Epithelial cell of prostate (primary cell): ENCODE measurements at places on chromosomes 7 and 10.

DNA sequence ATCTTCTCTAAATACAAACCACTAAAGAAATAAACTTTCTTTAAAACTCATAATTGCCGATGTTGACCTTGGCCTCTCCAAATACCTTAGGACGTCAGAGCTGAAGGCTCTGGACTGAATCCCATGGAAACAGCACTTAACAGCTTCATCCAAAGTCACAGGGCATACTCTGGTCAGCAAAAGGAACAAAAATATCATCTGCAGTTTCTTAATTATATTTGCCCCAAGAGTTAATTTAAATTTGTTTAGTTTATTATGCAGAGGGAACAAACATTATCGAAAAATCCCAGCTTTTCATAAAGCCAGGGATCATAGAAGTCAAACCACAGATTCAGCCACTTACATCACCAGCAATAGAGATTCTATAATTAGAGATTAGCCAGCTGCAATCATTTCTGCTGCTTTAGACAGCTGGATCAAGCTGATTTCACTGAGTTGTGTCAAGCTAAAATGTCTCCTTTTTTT lies 20.5 kb upstream of the FAM13C start:
- DNase-seq, result no peak

- DNase-seq, result no peak
Observed at GRCh38 chr7:155371331-155371883, 73.7 kb downstream of the INSIG1 start.

GRCh38 chr7:86091369-86091768 lies 552.3 kb upstream of the GRM3 start:
- DNase-seq, result no peak

- DNase-seq, result no peak
Observed at GRCh38 chr7:35260246-35260645, 6.3 kb upstream of the TBX20 start.

DNA sequence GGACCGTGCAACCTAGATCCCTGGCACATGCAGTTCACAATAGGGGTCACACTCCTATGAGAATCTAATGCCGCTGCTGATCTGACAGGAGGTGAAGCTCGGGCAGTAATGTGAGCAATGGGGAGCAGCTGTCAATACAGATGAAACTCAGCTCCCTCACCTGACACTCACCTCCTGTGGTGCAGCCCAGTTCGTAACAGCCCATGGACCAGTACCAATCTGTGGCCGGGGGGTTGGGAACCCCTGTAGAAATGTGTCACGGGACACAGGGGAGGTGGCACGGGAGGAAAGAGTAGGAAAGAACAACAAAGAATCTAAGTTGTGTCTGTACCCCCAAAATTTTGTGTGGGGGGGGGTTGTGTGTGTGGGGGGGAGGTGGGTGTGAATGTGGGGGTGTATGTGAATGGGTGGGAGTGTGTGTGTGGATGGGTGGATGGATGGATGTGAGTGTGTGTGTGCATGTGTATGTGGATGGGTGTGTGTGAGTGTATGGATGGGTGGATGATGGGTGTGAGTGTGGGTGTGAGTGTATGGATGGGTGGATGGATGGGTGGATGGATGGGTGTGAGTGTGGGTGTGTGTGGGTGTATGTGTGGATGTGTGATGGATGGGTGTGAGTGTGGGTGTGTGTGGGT lies 33.1 kb downstream of the SFMBT2 start:
- no peak for DNase-seq

GRCh38 chr7:7769710-7770627 lies 51.6 kb upstream of the RPA3 start:
- no peak for DNase-seq

DNA sequence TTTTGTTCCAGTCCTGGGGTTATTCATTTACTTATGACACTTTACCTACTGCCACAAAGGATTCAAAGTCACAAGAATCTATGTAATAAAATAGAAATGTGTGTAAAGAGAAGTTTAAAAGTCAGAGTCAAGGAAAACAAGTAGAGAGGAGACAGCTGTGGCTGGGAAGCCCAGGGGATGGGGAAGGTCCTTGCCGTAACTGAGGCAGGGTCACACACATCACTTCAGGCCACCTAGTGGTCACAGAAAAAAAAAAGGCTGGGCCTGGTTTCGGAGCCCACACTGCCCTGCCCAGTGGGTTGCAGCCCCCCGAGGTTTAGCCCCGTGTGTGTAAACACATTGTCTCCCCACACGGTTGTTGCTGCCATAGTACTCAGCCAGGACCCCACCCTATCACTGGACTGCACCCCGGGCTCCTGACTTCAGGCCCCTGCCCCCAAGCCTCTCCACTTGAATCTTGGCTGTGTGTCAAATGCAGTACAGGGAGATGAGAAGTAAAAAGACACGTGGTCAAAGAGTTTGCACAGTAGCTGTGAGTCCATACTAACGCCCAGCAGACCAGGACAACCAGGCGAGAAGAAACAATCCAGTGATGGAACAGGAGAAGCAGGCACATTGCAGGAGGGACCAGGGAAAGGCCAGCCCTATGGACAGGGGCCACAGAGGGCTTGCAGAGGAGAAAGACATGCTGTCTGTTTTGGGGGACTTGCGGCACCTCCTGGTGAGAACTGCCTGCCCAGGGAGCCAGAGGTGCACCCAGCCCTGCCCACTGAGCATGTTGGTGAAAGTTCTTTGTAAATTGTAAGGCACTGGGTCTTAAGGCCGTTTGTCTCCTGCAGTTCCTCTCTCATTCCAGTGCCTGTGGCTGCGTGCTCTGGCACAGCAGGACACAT lies 91.4 kb upstream of the MACROH2A2 start:
- no peak for DNase-seq

- DNase-seq, result no peak
Observed at GRCh38 chr7:28921822-28922221, 36.3 kb downstream of the TRIL start.

GRCh38 chr7:21338728-21339164 lies 89.1 kb upstream of the SP4 start:
- no peak for DNase-seq

DNA sequence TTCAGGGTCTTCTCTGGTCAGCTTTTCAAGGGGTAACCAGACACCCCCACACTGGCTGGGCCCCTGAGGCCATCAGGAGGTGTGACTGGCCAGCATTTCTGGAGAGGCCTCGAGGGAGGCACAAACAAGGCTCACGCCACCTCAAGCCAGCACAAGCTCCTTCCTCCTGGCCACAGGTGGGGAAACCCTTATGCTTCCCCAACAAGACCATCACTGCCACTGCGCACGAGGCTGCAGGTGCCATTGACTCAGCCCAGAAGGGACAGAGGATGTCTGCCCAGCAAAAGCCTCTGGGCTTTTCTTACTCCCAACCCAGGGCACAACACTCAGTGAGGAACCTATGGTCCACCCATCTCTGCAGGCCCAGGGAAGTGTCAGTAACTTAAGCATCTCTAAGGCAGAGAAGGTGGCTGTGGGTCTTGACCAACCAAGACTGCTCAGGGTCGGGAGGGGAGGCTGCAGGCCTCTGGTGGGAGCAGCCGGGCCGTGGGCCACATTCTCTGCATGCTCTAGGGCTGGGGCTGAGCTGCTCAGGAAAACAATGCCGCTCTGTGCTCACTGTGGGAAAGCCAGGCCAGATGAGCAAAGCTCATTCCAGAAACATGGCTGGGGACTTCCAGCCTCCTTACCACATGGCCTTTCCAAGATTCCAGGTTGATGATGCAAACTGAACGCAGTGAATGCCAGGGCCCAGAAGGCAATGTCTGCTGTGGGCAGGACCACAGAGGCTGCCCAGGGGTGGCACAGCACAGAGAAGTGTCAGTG lies 24.2 kb upstream of the RASSF4 start:
- DNase-seq, result no peak

DNA sequence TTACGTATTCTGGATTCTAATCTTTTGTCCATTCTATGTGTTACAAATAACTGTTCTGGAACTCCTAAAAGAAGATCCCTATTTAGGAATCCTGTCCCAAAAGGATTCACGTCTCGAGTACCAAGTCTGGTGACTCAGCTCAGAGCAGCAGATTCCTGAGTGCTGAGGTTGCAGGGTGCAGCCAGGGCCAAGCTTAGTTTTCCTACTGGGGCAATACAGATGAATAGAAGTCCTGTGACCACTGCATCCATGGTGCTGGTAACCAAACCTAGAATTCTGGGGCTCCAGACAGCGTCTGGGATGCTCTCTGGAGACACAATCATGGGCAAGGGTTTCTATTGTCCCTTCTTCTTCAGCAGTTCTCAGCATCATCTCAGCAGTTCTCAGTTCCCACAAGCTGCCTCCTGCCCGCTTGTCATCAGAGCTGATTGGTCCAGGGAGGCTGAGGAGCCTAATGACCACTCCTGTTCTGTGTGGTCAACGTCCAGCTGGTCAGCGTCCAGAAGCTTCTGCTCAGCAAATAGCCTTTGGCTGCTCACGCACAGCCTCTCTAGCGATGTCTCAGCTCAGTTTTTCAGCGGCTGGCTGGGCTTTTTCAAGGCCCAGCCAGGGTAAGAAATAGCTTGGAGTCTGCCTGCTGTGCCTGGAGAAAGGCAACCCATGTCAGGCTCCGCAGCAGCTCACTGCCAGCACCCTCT lies 50.4 kb upstream of the C7orf33 start:
- DNase-seq, result no peak

- no peak for DNase-seq
Observed at GRCh38 chr10:100996678-100997359, 2.8 kb upstream of the LZTS2 start.

- no peak for DNase-seq
Observed at GRCh38 chr10:124325633-124325914, 93.1 kb downstream of the OAT start.

- no peak for DNase-seq
Observed at GRCh38 chr7:3688071-3688470, 387.0 kb downstream of the SDK1 start.

- DNase-seq, result no peak
Observed at GRCh38 chr10:62373995-62374861, at the start of gene ZNF365. ZNF365 (plus strand) TSS chr10:62374369; CDS start chr10:62376194, 1,825 bp downstream.

DNA sequence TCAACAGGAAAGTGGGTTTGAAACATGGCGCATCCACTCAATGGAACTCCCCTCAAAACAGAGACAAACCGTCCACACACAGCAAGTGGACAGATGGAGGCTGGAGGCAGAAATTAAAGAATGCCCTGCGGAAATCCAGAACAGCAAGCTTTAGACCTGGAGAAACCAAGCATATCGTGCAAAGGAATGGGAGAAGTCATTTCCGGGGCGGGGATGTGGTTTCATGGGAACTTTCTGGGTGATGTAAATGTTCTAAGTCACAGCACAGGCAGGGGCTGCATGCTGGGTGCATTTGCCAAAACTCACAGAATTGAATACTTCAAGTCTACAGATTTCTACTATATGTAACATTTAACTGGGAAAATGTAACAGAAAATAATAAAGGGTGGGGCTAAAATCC lies 213.0 kb downstream of the PTPRN2 start:
- no peak for DNase-seq

GRCh38 chr7:744854-745430 lies 17.9 kb upstream of the PRKAR1B start:
- no peak for DNase-seq

DNA sequence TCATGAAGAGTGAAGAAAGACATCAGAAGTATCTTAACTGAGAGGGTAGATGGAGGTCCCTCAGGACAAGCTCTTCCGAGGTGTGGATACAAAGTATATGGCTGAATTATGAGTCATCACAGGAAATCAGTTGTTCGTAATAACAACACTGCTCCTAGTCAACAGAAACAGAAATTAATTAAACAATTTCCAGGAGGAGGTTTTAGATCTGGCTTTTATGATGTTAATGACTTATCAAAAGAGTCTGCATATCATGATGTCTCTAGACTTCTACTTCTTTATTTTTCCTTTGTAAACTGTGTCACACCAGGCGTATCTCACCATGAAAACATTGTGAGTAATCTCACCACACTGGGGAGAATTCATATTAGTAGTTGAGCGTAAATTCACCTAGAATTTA lies 31.2 kb downstream of the OSBPL3 start:
- DNase-seq, result no peak

GRCh38 chr10:61139592-61139953 lies 195.6 kb upstream of the RHOBTB1 start:
- DNase-seq, result no peak

- DNase-seq, result no peak
Observed at GRCh38 chr7:37234928-37235327, 213.7 kb downstream of the ELMO1 start.

- DNase-seq, result no peak
Observed at GRCh38 chr10:48497780-48498770, 106.8 kb downstream of the ARHGAP22 start.

DNA sequence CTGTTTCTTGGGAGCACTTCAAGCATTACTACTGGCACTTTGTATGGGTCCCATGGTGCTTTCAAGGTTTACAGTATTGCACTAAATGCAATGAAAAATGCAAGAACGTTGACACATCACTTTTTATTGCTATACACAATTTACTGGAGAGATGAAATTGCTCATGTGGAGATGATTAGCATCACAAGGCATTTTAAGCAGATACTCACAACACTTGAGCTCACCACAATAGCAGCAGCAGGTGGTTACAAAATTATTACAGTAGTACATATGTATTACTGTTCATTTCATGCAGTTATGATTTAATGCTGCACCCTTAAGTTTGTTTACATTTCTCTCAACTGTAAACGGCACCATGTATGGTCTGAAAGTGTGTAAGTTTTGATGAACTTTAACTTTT lies 537.7 kb downstream of the GRM8 start:
- no peak for DNase-seq

- DNase-seq, result no peak
Observed at GRCh38 chr7:155864991-155865690, 52.9 kb upstream of the SHH start.

DNA sequence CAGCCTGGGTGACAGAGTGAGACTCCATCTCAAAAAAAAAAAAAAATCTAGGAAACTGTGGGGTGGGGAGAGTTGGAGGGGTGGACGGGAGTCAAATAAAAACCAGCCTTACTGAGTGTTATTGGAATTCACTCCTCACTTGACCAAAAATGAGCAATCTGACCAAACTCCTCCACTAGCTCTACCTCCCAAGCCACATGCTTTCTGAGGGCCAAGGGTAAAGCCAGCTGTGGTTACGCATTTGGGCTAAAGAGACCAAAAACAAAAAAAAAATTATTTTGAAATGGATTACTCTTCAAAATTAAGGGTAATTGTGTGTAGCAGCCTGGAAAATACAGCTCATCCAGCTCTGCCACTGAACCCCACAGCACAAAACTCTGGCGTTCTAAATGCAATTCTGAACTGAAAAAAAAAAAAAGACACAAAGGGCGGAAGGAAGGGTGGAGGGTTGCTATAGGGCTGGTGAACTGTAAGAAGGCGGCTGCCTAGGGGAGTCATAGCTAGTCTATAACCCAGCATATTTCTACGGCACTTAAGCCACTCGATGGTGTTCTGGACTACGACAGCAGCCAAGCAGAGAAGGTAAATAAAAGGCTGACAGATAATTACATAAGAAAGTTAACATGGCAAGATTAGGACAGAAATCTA lies 7.8 kb downstream of the ELMO1 start:
- no peak for DNase-seq

DNA sequence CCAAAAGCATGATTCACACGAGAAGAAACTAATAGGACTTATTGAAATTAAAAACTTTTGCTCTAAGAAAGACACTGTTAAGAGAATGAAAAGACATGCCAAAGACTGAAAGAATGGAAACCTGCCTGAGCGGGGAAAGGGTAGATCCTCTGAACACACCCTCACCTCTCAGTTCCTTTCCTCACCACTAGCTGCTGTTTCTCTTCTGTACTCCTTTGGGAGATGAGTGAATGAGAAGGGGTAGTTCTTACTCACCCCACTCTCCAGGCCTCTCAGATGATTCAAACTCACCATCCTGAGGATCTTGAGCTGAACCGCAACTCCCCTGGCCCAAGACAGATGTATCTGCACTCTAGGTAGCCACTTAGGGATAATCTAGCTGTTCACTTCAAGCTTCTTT lies 41.9 kb downstream of the IQUB start:
- no peak for DNase-seq

- DNase-seq, result no peak
Observed at GRCh38 chr7:2108501-2109250, 124.1 kb downstream of the MAD1L1 start.
